ENCODE measurements at places on chromosomes 6 and 20.

DNA sequence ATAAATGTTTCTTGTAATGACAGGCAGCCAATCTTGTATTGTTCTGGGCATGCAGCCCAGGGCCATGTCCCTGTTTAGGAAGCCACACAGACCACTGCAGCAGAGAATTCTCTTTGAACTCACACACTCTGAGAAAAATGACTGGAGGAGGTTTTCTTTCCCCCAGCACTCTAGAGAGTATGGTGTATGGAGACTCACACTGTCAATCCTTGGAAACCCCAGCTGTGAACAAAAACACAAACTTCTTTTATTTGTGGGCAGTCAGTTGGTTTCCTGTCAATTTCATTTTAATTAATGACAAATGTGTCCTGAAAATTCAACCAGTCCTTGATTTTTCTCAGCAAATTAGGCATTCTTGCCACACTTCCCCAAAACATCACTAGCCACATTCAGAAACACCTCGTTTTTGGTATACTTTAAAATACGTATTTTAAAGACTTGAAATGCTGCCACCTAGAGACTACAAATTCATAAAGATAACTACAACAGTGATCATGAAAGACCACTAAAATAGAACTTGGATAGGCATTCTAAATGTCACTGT is 52.9 kb upstream of the UFL1 start:
- DNase-seq = no peak

GRCh38 chr6:120129228-120129627 is 779.7 kb upstream of the MAN1A1 start:
- DNase-seq = no peak

DNA sequence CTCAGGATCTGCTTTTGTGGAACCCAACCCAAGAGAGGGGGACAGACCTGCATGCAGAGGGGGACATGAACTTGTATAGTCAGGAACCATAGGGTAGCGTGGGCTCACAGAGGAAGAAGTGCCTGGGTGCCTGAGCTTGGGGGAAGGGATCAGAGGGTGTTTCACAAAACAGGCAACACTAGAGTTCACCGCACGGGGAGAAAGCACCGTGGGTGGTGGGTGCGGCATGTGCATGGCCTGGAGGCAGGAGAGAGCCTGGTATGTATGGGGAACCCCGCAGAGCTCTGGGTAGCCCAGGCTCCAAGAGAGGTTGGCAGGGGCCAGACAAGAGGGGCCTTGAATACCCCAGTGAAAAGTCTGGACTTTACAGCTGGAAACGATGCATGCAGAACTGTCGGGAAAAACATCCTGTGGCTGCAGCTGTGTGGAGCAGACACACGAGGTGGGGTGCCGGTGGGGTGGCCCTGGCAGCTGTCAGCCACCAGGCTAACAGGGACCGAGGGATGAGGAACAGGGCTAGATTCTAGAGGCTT is 6.7 kb upstream of the EMILIN3 start:
- DNase-seq = no peak

DNA sequence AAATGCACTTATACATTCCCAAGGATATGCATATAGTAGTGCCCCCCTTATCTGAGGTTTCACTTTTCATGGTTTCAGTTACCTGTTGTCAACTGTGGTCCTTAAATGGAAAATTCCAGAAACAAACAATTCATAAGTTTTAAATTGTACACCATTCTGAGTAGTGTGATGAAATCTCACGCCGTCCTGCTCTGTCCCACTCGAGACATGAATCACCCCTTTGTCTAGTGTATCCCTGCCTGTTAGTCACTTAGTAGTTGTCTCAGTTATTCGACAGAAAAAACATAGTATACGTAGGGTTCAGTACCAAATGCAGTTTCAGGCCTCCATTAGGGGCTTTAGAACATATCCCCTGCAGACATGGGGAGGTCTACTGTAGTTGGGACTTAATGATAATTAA is 57.0 kb downstream of the MAP1LC3A start:
- no peak for DNase-seq

DNA sequence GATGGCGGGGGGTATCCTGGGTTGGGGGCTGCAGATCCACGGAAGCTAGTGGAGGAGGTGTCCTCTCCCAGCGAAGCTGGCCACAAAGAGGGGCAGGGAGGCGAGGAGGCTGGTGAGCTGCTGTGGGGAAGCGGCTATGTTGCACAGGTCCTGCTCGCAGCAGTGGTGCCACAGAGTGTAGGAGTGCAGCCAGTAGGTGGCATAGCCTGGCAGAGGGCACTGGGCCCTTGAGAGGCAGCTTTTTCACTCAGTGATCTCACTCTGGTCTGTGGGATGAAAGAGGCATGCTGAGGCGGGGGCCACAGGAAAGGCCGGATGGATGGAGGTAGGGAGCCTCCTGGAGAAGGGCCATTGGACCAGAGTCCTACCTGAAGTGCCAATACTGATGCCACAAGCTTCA is 2.9 kb upstream of the LY6G6D start:
- no peak for DNase-seq

GRCh38 chr6:122647765-122648164 is 37.6 kb downstream of the PKIB start:
- DNase-seq = no peak

DNA sequence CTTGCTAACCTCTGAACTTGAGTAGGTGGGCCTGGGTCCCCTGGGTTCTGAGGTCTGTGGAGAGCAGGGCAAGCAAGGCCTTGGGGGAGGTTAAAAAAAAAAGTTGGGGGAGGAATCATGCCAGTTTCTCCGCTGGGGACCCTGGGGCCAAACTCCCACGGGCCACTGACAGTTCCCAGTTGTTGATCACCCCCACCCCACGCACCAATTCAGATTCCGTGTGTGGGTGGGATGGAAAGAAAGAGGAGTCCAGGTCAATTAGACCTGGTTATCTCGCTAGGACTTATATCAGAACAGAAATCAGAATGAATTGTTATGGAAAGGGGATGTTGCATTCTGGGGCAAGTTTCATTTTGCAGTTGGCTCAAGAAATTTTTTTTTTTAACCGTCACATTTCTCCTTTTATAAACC is 46.7 kb upstream of the SUPT3H start:
- DNase-seq = no peak

DNA sequence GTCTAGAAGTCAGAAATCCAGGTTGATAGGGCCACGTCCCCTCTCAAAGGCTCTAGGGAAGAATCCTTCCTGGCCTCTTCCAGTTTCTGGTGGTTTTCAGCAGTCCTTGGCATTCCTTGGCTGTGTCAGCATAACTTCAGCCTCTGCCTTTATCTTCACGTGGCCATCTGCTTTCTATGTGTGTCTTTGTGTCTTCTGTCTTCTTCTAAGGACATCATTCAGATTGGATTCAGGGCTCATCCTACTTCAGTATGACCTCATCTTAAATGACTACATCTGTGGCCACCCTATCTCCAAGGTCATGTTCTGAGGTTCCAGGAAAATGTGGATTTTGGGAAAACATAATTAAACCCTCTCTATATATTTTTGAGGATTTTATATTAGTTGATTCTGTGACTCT is 23.0 kb downstream of the C6orf89 start:
- DNase-seq = no peak

Measured in mesothelial cell of epicardium (in vitro differentiated cells).